Left lung (tissue), 14 donors: ENCODE measurements at places on chromosomes 5 and 9. TPM values are rescaled to one million over a fixed set of nuclear protein-coding genes. Genes with fewer than 3 reads are reported as not detected.

DNA sequence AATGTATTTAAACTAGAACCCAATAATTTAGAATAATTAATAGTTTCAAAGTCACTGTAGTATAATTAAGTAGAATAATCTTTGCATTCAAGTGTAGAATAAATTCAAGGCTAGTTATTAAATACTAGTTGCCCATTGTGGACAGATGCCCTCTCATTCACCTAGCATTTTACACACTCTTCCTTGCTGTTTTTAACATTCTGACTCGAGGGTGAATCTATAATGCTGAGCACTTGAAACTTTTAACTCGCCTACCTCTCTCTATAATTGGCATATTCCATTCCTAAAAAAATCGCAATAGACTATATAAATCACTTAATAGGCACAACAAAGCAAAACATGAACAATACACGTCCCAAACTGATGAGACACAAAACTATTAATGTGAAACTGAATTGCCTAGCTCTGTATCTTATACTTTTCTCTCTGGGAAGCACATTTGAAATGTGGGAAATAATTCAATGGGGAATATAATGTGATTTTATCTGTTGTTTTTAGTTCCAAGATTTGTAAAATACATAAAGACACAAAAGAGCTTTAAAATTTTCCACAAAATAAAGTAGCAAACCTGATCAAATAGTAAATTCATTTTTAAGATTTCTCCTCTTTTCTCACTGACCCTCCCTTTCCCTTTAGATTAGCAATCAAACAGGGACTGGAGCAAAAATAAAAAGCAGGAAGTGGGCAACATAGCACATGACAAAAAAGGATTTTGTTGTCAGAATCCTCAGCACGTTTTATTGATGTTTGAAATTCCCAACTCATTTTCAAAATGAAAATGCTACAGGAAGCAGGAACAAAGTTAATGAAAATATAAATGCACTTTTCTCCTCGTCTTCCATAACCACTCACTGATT is 295.6 kb downstream of the PDE4D start:
- peaks cover 22% of the 10 kb centered on the region for H3K4me1 ChIP-seq
- no peak overlapping the region for H3K27ac ChIP-seq
- H3K27me3 ChIP-seq, result no peaks in the 10 kb centered on the region
- H3K4me3 ChIP-seq, result peak overlapping the region; percentile 7

Gene PCDHB13
- total RNA-seq, result 1.8 TPM

GRCh38 chr9:81002242-81002641 is 687.1 kb downstream of the TLE1 start:
- H3K36me3 ChIP-seq, result no peaks in the 10 kb centered on the region
- H3K27ac ChIP-seq, result no peak overlapping the region
- H3K27me3 ChIP-seq, result no peaks in the 10 kb centered on the region
- no peak overlapping the region for H3K4me3 ChIP-seq

DNA sequence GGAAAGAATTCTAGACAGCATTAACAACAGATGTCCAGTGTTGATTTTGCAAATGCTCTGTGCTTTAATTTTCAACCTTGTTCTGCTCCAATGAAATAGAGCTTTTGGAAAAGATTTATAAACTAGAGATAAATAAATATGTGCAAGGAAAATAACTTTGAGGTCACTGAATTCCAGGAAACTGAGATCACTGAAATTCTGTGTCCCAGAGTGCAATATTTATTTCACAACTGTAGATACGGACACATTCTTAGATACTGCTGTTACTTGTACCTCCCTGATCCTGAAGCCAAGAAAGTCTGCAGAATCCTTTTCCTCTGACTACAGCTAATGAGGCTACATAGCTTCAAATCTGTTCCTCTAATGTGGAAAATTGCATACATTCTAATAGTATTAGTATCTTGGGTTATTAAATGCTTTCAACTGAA is 222.9 kb downstream of the DOCK8 start:
- H3K4me1 ChIP-seq, result no peaks in the 10 kb centered on the region
- no peaks in the 10 kb centered on the region for H3K27me3 ChIP-seq
- no peak overlapping the region for H3K27ac ChIP-seq
- H3K4me3 ChIP-seq, result no peak overlapping the region

Gene MACIR
- total RNA-seq, result 7.0 TPM

- H3K4me1 ChIP-seq, result peaks cover 97% of the 10 kb centered on the region
- no peak for DNase-seq
- no peak overlapping the region for H3K27ac ChIP-seq
- no peaks in the 10 kb centered on the region for H3K36me3 ChIP-seq
- no peak overlapping the region for H3K4me3 ChIP-seq
Measured at GRCh38 chr5:132470596-132470995, 20.0 kb downstream of the IRF1 start.

DNA sequence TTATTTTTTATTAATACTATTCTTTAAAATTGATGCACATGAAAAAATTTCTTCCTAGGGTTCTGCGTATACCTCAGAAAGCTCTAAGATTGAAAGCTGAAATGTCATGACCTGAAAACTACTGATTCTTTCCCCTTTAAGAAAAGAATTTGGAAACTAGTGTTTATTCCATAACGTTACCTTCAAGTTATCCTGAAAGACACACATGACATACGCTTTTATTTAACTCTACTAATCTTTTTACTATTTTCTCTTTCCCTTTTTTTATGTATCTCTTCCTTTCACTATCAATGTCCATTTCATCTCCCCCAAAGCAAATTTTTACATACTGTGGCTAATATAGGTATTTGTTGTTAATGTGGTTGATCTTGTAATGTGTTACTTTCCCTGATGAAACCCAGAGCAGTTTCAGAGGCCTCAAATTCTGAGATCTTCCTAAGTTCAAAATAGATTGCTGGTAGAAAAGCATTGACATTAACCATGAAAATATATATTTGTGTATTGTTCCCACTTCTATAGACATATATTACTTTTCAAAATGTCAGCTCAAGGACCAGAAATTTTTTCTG is 7.4 kb downstream of the NIPBL start:
- no peaks in the 10 kb centered on the region for H3K36me3 ChIP-seq
- no peak overlapping the region for H3K27ac ChIP-seq
- DNase-seq, result no peak
- H3K27me3 ChIP-seq, result no peaks in the 10 kb centered on the region

GRCh38 chr9:133490865-133491655 is 12.2 kb upstream of the SLC2A6 start:
- no peak for DNase-seq
- peaks cover 8% of the 10 kb centered on the region for H3K4me1 ChIP-seq
- no peak overlapping the region for H3K27ac ChIP-seq
- no peaks in the 10 kb centered on the region for H3K27me3 ChIP-seq

GRCh38 chr9:112439171-112439570 is 47.5 kb upstream of the KIAA1958 start:
- DNase-seq, result no peak
- H3K36me3 ChIP-seq, result no peaks in the 10 kb centered on the region
- H3K27me3 ChIP-seq, result no peaks in the 10 kb centered on the region
- no peaks in the 10 kb centered on the region for H3K4me1 ChIP-seq

- H3K27ac ChIP-seq, result no peak overlapping the region
- no peaks in the 10 kb centered on the region for H3K27me3 ChIP-seq
- no peak for DNase-seq
- no peaks in the 10 kb centered on the region for H3K4me1 ChIP-seq
Measured at GRCh38 chr5:155250596-155250995, 237.0 kb downstream of the KIF4B start.

Gene C9
- total RNA-seq, result not detected

- no peak overlapping the region for H3K27ac ChIP-seq
- peaks cover 5% of the 10 kb centered on the region for H3K27me3 ChIP-seq
- H3K4me1 ChIP-seq, result peaks cover 6% of the 10 kb centered on the region
- no peak for DNase-seq
Measured at GRCh38 chr5:52783226-52783959, 4.3 kb upstream of the ITGA1 start.

DNA sequence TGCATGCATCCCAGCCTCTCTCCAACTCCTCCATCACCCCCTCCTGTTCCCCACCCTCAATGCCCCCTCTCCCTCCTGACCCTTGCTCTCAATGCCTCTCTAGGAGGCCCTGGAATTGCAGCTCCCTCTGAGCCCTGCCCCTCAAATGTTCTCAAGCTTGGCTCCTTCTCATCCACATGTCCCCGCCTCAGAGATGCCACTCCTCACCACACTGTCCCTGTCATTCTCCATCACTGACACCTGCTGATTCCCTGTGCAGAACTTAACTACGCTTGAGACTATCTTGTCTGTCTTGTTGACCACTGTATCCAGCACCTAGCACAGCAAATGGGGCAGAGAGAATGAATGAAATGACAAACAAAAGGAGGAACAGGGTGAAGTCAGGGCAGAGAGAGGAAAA is 314.4 kb downstream of the SPOCK1 start:
- H3K27me3 ChIP-seq, result peaks cover 7% of the 10 kb centered on the region
- H3K4me1 ChIP-seq, result no peaks in the 10 kb centered on the region
- H3K27ac ChIP-seq, result no peak overlapping the region

Gene LCN12
- 4.5 TPM for total RNA-seq

DNA sequence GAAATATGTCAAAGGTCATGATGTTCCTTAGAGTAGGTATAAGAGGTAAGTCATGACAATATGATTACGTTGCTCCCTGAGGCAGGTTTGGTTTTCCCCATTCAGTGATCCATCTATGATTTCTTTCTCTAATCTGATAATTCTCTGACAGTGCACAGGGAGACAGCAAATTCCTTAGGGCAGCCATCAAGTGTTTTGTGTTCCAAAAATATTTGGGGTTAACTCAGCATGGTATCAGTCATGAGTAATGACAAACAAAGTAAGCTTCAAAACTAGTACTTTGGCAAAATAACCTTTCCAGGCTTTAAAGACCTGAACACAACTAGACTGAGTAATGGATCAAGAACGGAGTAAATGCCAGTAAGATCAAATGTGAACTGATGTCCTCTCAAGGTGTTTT is 55.3 kb upstream of the SPATA31E1 start:
- DNase-seq, result no peak
- H3K27me3 ChIP-seq, result peaks cover 10% of the 10 kb centered on the region
- no peak overlapping the region for H3K4me3 ChIP-seq
- H3K27ac ChIP-seq, result no peak overlapping the region
- H3K4me1 ChIP-seq, result no peaks in the 10 kb centered on the region
- H3K36me3 ChIP-seq, result no peaks in the 10 kb centered on the region

Gene CORO2A
- total RNA-seq, result 14.9 TPM

Gene ECM2
- 3.8 TPM for total RNA-seq

Gene NUTM2F
- total RNA-seq, result not detected

Gene ZNF366
- 5.6 TPM for total RNA-seq

- no peaks in the 10 kb centered on the region for H3K4me1 ChIP-seq
- no peak overlapping the region for H3K27ac ChIP-seq
- no peaks in the 10 kb centered on the region for H3K36me3 ChIP-seq
- H3K4me3 ChIP-seq, result no peak overlapping the region
- H3K27me3 ChIP-seq, result no peaks in the 10 kb centered on the region
- no peak for DNase-seq
Measured at GRCh38 chr9:110830495-110830894, 161.9 kb downstream of the MUSK start.

DNA sequence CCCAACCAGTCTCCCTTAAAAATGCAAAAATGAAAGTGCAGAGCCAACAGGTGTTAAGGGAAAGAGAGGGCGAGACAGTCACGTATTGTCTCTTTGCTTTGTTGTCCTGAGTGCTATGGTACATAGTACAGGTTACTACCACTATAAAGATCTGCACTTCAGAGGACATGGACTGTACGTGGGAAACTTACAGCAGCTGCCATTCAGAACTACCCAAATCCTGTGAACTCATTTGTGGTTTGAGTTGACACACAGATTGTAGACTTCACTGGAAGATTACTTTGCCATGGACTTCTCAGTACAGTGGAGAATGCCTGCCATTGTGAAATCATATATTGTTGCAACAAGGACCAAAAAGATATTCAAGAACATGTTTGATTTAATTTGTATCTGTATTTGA is 34.8 kb downstream of the FBXO38 start:
- H3K4me3 ChIP-seq, result no peak overlapping the region
- H3K27ac ChIP-seq, result no peak overlapping the region
- H3K4me1 ChIP-seq, result no peaks in the 10 kb centered on the region
- peaks cover 4% of the 10 kb centered on the region for H3K36me3 ChIP-seq

DNA sequence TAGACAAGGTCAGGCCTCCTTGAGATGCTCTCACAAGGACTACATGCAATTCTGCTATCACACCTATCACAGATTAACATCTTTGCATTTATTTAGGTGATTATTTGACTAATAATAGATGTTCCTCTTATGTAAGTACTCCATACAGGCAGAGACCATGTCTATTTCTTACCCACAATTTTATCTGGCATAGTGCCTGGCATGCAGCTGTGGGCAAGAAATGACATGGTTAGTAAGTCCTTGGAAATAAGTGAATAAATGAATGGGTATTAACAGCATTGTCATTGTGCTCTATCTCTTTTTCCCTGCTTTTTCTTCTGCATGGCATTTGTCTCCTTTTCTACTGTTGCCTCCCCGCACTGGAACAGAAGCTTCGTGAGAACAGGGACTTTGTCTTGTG is 49.4 kb downstream of the SLC22A5 start:
- no peak for DNase-seq
- no peaks in the 10 kb centered on the region for H3K27me3 ChIP-seq
- no peak overlapping the region for H3K4me3 ChIP-seq
- H3K36me3 ChIP-seq, result no peaks in the 10 kb centered on the region
- peaks cover 50% of the 10 kb centered on the region for H3K4me1 ChIP-seq
- H3K27ac ChIP-seq, result peak overlapping the region; percentile 96

Gene TAS2R1
- total RNA-seq, result not detected

DNA sequence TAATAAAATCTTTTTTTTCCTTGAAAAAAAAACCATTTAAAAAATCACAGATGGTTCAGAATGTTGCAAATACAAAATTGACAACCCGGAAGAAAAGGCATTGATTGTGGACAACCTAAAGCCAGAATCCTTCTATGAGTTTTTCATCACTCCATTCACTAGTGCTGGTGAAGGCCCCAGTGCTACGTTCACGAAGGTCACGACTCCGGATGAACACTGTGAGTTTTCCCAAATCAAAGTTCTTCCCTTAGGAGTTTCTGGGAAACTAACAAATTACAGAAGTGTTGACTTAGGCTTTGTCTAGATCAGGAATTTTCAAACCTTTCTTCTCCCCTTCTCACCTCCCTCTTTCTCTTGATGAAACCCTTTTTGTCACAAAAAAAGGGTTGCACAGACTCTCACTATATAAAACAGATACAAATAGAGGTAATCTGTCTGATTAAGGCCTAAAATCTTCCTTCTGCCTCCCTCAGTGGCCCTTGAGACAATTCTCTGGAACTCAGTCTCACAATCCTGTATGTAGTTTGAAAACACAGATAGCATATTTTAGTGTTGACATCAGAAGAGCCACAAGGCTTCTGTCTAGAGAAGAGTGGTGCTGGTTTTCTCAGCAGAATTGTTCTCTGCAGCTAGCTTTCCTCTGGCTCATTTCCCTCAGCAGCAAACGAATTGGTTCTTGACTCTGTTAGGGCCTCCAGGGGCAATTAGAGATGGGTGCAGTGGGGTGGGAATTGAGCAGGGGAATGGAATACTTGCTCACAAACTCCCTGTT is 79.5 kb downstream of the OSMR start:
- H3K27me3 ChIP-seq, result no peaks in the 10 kb centered on the region
- no peak overlapping the region for H3K4me3 ChIP-seq
- no peaks in the 10 kb centered on the region for H3K4me1 ChIP-seq
- no peak overlapping the region for H3K27ac ChIP-seq
